ENCODE measurements at places on chromosomes 4 and X. TPM values are rescaled to one million over a fixed set of nuclear protein-coding genes. Genes with fewer than 3 reads are reported as not detected.

FGD1 gene
- 33.8 TPM for total RNA-seq

- no peak for DNase-seq
- no peak overlapping the region for H3K27ac ChIP-seq
- no peaks in the 10 kb centered on the region for H3K27me3 ChIP-seq
- H3K4me3 ChIP-seq: no peak overlapping the region
- no peaks in the 10 kb centered on the region for H3K36me3 ChIP-seq
Measured at GRCh38 chrX:63186137-63186536, 165.0 kb downstream of the SPIN4 start.

DNA sequence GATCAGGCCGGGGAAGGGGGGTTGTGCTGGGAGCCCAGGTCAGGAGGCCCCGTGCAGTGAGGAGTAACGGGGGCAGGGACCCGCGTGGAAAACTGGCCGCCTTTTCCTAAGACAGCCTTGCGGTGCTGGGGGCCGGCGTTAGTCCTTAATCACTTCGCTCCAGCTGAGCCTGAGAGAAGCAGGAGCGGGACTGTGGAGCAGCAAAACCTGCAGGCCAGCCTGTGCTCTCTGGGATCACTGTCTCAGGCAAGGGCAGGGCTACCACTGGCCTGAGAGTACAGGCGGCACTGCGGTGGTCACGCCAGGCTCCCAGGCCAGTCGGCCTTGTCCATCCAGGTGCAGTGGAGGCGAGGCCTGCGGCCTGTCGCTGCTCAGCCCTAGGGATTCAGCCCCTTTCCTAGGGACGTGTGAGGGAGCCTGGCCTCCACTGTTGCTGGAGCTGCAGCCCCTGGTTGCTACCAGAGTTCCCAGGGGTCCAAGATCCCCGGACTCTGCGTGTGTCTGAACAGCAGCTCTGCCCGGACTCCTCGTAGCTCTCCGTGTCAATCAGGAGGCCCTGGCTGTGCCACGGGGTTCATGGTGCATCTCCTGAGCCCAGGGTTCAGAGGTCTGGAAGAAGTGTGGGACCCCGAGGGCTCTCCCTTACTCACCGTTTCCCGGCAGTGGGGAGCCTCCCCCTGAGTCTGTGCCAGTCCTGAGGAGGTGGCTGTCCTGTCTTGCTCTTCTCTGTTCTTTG is 2141.7 kb upstream of the TENM3 start:
- H3K4me1 ChIP-seq: no peaks in the 10 kb centered on the region
- no peaks in the 10 kb centered on the region for H3K27me3 ChIP-seq
- no peaks in the 10 kb centered on the region for H3K36me3 ChIP-seq
- no peak overlapping the region for H3K4me3 ChIP-seq
- DNase-seq: no peak
- no peak overlapping the region for H3K27ac ChIP-seq

- DNase-seq: no peak
- no peak overlapping the region for H3K4me3 ChIP-seq
- H3K27me3 ChIP-seq: no peaks in the 10 kb centered on the region
- no peaks in the 10 kb centered on the region for H3K36me3 ChIP-seq
- no peaks in the 10 kb centered on the region for H3K4me1 ChIP-seq
Measured at GRCh38 chr4:38605753-38606586, 58.0 kb upstream of the KLF3 start.

- no peaks in the 10 kb centered on the region for H3K4me1 ChIP-seq
- H3K36me3 ChIP-seq: no peaks in the 10 kb centered on the region
- DNase-seq: no peak
- H3K27me3 ChIP-seq: no peaks in the 10 kb centered on the region
Measured at GRCh38 chr4:171650543-171650942, 162.7 kb upstream of the GALNTL6 start.

Measured in H1 (cell line).